ENCODE measurements at places on chromosomes 4 and X.

DNA sequence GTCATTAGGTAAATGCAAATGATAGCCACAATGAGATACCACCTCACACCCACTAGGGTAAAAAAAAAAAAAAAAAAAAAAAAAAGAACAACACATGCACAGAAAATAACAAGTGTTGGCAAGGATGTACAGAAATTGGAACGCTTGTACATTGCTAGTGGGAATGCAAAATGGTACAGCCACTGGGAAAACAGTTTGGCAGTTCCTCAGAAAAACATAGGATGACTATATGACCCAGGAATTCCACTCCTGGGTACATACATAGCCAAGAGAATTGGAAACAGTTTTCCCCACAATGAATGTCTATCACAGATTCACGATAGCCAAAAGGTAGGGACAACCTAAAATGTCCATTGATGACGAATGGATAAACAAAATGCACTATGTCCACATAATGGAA, 161.3 kb upstream of the MAMLD1 start:
- DNase-seq: no peak

- DNase-seq: no peak
Measured at GRCh38 chr4:104942990-104943743, 203.5 kb upstream of the TET2 start.

GRCh38 chrX:102832661-102833060, 104.4 kb upstream of the RAB40AL start:
- peak; percentile 25 for DNase-seq

- no peak for DNase-seq
Measured at GRCh38 chrX:4971646-4972045, 1257.0 kb downstream of the NLGN4X start.

- no peak for DNase-seq
Measured at GRCh38 chrX:20973038-20973437, 401.2 kb upstream of the CNKSR2 start.

- DNase-seq: peak; percentile 85
Measured at GRCh38 chrX:13428053-13428786, 108.4 kb upstream of the ATXN3L start.

GRCh38 chr4:102620697-102621497, 119.7 kb downstream of the NFKB1 start:
- no peak for DNase-seq

DNA sequence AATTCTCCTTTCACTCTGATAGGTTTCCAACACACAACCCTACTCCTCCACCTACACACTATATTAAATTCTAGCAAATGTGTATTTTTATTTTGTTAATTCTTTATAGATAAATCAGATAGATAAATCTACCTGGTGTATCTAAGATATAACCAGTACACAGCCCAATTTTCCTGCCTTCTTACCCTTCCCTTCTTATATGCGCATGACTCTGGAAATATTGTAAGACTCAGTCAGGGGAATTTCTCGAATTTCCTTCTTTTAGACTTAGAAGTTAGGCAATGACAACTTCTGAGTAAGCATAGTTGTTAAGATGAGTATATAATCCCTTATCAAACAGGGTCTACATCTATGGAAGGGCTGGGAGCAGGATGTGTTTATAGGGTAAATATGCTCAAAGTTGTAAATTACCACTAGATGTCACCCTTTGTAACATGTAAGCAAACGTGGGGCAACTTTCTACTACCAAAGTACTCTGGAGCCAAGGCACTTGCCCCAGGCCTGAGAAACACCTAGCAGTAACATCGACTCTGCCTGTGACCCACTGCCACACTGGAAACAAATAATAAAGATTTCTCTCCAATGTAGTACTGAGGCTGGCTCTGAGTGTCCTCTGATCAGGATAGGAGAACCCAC, 444.7 kb downstream of the IQCM start:
- DNase-seq: peak; percentile 7

DNA sequence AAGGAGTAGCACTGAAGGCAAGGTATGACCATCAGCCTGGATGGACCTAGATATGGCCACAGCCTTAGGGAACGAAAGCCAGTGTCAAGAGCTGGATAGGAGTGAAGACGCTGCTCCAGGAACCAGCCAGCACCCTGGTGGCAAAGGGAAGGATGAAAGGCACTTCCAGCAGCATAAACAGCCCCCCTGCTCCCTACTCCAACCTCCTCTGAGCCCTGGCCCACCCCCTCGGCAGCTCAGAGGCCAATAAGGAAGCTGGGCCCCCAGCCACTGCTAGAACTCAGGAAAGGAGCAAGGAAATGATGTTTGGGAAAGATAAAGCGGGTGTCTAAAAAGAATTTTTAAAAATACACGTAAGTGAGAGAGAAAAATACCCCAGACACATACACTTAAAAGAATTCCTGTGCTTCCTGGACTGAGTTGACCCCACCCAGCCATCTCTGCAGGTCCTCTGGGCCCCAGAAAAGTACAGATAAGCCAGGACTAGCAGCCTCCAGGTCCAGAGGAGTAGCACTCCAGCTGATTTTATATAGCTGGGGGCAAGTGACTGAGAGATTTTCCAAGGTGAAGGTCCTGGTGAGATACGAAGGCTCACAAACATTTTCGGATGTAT, 170.4 kb downstream of the SHROOM4 start:
- no peak for DNase-seq

DNA sequence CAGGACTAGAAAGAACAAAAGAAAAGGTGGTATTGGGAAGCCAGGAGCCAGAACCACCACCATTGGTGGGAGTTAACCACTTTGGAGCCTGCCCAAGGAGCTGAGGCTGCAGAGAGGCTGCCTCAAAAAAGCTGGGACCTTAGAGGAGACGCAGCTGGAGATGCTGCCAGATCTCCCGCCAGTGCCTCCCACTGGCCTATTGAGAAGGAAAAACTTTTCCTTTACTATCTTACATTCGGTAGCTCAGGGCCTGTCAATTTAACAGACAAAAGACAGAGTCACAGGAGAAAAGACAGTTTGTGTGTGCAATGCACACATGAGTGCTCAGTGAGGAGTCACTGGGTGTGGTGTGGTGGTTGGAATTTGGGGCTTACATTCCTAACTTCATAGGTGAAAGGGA, 52.4 kb upstream of the HPSE start:
- DNase-seq: no peak

DNA sequence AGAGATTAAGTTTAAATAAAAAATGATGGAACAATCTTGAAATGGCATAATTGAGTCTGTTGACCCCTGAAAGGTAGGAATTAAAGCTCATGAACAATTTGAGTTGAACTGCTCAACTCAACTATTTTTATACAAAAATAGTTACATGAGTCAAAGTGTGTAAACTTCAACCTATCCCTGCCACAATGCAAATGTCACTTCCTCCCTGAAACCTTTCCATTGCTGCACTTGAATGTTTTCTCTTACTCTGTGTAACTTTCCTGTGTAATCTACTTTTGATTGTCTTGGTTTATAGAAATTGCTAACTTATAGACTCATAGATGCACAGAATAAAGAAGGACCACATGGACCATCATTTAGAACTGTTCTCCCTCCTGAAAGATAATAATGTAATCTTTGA, 218.5 kb downstream of the GBA3 start:
- no peak for DNase-seq

DNA sequence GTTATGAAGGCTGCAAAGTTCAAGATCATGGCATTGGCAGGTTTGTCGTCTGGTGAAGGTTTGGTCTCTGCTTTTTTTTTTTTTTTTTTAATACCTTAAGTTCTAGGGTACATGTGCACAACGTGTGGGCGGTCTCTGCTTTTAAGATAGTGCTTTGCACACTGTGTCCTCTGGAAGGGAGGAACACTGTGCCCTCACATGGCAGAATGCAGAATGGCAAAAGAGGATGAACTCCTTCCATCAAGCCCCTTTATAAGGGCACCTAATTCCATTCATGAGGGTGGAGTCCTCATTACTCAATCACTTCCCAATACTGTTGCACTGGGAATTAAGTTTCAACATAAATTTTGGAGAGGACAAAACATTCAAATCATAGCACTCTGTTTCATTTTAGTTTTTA, 101.4 kb downstream of the GLRA2 start:
- DNase-seq: no peak

- DNase-seq: no peak
Measured at GRCh38 chrX:106752101-106752678, 25.7 kb downstream of the RNF128 start.

DNA sequence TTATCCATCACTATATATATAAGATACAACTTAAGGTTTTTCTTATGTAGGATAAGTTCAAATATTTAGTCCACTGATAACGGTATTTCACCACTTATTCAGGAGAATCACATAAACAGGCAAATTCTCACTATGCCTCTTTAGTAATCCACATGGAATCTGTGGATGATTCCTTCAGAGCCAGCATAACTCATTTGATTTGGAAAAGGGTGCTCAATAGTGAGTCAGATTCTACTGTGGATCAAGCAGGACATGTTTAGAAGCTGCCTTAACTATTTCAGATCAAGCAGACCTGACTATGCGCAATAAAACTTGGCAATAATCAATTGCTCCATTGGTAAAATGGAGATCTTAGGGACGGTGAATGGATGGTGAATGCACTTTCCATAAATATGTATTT, 184.1 kb downstream of the CBR4 start:
- no peak for DNase-seq

DNA sequence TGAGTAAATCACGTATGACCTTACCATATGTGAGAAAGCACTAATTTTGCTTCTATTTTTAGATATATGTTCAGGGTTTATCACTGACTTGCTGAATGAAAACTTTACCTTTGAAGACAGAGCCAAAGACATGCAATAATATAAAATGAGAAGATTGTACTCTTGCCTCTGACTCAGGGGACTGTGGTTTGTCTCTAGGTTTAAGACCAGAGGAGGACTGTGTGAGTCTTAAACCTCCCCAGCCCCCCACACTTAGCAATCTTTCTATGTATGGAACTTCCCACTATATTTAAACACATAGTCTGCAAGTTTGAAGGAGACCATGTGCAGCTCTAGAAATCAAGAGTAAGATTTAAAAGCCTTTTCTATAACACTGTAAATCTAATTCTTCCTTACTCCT, 368.7 kb upstream of the FAM241A start:
- DNase-seq: peak; percentile 19

GRCh38 chrX:95058815-95059214, 1384.8 kb downstream of the FAM133A start:
- no peak for DNase-seq

DNA sequence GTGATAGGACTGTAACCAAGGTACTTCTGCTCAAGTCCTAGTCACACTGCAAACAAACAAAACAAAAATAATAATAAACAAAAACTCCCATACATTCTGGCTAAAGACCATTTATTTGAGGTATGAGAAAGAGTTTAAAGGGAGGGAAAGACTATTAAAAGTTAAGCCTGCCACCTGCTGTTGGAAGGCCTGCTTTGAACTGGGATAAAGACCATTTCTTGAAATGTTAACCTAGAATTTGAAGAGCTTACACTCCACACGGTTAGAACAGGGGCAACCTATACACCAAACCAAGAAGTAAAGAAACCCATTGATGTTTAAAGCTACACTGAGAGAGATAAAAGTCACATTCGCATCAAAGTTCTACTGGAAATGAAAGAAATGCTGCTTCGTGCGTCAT, 548.7 kb upstream of the DIPK2B start:
- DNase-seq: no peak

DNA sequence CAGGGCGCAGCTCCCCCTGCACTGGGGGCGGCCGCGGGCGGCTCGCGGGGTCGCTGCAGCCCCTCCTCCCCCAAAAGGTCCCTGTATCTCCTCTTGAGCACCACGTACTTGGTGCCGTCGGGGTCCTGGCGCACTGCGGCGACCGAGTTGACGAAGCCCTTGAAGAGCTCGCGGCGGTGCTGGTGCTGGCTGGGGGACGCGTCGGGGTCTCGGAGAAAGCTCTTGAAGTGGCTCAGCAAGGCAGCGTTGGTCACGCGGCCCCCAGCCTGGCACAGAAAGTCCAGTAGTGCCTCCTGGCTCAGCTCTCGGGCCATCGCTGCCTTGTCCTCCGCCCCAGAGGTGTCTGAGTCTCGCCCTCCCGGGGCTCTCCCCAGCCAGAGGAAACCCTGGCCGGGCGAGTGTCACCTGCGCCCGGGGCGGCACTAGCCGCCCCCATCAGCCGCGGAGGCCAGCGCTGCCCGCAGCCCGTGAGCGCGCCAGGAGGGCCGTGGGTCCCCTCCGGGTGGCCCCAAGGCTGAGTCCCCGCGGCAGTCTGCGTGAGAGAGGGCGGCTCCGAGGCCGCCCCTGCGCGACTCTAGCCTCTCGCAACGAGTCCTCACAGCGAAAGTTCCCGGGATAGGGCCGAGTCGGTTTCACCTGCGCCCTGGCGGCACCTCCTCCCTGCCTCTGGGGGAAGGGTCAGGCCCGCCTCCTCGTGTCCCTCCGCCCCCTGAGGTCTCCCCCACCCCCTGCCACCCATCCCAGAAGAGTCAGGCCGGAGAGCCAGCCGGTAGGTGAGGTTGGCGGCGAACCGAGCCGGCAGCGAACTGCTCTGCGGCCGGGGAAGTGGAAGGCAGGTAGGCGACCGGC, at the start of gene SOWAHB:
Gene SOWAHB (minus strand): TSS at position 609 of the 849 bp plus-strand sequence. CDS start 295 bp downstream, at position 314.
- DNase-seq: no peak

GRCh38 chrX:21963731-21964405, 23.4 kb downstream of the SMS start:
- DNase-seq: no peak

DNA sequence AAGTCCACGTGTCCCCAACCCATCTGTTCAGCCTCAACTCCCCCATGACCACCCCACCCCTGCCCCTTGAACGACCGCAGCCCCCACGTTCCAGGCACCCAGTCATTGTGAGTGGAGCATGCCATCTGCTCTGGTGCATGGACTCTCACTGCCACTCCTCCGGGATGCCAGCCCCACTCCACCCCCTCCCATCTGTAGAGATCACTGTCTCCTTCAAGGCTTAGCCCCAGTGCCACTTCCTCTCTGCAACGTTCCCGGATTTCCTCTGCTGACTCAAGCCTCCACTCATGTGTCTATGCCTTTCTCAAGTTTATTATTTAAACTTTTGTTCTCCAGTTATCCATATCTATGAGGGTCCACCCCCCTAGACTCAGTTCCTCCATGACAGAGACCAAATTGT, 54.0 kb downstream of the MAML3 start:
- no peak for DNase-seq

- DNase-seq: no peak
Measured at GRCh38 chrX:148192547-148192946, 211.4 kb downstream of the FMR1NB start.

GRCh38 chrX:997631-998137, 214.8 kb downstream of the CRLF2 start:
- DNase-seq: no peak

DNA sequence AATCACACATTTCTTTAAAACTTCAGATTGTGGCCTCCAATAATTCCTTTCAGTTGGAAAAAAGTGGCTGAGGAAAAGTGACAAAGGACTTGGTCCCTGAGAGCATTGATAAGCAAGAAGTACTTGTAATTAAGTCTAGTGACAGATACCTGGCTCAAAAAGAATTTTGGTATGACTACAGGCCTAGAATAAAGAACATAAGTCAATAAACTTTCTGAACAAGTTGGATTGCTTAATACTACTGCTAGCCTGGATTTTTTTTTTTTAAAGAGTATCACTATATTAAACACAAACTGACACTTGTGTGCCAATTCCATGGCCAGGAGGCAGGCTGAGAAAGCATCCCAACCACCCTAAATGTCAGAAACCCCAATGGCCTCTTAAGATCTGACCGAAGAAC, 49.3 kb upstream of the PDGFC start:
- no peak for DNase-seq

- no peak for DNase-seq
Measured at GRCh38 chr4:86481440-86481839, 112.7 kb upstream of the PTPN13 start.
